ENCODE measurements at places on chromosomes 5 and 9.

GRCh38 chr9:1008216-1008615, 31.8 kb downstream of the DMRT3 start:
- DNase-seq = no peak

DNA sequence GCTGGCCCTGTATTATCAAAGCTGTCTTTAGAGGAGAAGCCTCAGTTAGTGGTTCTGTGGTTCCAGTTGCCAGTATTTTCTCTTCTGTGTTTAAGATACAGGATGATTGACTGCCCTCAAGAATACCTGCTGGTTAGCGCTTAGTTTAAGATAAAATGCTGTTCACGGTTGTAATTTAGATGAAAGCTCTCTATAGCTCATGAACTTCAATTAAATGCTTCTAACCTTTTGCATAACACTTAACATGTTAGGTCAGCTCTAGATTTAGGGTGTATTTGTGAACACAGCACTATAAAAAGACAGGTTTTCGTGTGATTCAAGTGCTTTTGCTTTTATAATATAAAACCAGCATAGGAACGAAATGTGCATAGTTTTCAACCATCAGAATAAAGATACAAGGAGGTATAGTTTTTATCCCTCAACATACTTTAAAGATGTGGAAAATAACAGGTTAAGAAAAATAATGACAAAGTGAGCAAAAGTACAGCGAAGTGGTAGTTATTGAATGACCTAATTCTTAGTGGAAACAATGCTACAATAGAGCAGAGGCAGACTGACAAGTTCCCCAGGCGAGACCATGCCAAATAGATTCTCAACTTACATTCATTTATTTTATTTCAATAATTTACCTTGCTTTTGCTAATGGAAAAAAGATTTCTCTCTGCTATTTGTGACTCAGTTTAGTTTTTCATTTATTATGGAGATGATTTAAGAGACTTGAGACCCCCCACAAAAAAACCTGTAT, 602.6 kb upstream of the DMAC1 start:
- DNase-seq = no peak

DNA sequence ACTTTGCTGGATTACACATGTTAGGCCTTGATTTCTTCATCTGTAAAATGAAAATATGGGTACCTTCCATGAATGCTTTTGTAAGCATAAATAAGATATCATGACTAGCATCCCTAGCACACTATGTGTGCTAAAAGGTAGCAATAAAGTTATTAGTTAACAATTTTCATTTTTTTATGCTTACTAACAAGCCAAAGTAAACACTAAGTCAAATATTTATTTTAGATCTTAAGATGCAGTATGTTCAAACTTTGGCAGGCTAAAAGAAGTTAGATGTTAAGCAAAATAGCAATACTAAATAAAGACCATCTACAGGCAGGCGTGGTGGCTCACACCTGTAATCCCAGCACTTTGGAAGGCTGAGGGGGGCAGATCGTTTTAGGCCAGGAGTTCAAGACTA, 169.1 kb downstream of the BNC2 start:
- no peak for DNase-seq

DNA sequence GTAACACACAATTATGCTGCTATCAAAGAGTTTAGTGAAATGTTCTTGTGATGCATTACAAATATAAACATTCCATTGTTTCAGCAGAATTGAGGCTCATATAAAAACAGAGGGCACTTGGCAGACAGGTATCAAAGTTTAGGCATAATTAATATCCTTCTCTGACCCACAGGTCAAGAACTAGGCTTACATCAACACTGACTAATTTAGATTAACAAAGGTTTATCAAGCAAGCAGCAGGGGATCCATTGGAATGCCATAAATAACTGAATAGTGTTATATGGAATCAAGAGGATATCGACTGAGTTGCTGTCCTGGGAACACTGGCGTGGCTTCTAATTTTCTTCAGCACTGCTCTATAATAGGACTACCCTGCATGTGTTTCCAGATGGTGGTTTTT, 414.5 kb upstream of the ARRDC3 start:
- no peak for DNase-seq

DNA sequence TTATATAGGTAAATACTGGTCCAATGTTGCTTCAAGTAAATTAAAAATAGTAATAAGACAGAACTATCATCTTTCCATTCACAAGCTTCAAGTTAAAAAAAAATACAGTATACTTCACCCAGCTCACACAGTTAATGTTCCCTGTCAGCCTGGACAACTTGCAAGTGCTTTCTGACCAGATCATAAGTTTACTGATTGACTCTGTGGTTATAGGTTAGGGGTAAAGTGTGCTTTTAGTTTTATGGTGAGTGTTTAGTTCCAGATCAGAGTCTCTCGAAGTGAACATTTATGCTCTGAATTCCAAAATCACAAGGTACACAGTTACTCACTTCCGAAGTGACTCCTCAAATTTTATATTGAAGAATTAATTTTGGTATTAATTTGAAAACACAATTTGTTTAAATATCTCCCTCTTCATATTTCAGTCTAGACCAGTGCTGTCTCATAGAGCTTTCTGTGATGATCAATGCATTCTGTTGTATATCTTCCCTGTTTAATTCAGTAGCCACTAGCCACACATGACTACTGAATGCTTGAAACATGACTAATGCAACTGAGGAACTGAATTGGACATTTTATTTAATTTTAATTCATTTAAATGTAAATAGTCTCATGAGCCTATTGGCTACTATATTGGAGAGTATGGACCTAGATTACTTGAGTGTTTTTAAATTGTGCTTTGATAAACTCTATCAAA, 90.7 kb downstream of the MEF2C start:
- no peak for DNase-seq

DNA sequence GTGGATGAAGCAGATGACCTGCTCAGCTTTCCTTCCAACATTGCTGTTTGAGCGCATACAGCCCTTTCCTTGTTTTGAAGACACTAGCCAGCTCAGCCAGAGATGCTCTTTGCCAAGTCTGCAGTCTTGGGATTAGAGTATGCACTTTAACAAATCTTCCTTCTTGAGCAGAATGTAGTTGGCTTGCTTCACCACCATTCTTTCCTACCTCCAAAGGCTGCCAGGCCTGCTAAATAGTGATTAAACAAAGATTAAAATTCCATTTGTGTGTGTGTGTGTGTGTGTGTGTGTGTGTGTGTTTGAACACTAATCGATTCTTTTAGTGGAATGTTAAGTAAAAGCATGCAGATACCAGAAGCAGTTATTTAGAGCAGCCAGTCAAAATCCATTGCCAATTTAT, 97.6 kb downstream of the GALNT10 start:
- DNase-seq = no peak

DNA sequence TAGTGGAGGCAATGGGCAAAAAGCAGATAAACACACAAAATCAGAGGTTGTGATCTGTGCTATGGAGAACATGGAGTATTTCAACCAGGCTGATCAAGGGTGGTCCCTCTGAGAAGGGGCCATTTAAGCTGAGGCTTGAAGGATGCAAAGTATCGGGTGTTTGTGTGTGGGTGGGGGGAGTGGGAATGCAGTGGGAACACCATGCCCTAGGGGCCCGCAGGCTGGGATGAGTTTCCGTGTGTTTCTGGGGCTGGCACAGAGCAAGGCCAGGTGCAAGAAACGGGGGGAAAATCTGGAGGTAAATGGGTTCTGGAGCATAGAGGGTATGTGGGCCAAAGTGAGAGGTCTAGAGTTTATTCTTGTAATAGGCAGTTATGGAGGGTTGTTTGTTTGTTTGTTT, 13.8 kb upstream of the LARP1 start:
- no peak for DNase-seq

DNA sequence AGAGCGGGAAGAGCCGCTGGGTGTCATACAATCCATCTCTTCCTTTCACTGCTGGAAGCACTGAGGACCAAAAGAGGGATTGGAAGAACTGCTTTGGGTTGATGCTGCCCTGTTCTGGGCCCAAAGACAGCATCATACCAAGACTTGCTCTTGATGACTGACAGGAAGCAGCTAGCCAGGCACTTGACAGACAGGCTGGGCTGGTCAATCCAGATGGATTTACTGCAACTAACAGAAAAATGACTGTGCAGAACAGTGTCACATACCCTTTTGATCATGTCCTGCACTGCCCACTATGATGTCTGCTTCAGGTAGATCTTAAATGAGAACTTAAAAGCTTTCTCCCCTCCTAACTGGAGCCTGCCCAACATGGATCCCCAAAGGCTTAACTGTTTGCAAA, 157.6 kb downstream of the CRB2 start:
- no peak for DNase-seq

GRCh38 chr5:93909356-93909755, 168.0 kb upstream of the POU5F2 start:
- no peak for DNase-seq

DNA sequence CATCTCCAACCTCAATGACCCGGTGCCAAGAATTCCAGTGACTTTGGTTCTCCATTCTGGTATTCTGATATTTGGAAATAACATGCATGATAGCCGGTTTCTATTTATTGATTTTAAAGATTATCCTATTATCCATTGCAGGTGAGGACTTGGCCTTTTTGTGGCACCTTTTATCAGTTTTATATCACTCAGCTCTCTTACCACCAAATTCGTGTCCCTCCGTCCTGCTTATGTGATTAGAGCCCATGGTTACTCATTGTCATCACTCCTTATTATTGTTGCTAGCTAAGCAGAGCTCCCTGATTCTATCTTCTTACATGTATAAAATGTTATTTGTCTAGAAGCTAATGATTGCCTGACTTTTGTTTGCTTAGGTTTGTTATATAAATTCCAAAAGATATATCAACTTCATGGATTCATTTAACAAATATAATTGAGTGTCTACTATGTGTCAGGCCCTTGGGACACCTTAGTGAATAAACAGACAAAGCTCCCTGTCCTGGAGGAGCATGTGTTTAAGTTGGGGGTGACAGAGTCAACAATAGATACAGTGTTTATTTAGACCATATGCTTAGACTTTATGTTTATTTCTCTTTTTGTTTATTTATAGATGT, 138.2 kb downstream of the ADAMTS16 start:
- DNase-seq = no peak

- DNase-seq = no peak
Measured at GRCh38 chr9:83061990-83062650, 822 bp downstream of the RASEF start.

GRCh38 chr5:31133488-31133887, 60.0 kb upstream of the CDH6 start:
- DNase-seq = no peak

DNA sequence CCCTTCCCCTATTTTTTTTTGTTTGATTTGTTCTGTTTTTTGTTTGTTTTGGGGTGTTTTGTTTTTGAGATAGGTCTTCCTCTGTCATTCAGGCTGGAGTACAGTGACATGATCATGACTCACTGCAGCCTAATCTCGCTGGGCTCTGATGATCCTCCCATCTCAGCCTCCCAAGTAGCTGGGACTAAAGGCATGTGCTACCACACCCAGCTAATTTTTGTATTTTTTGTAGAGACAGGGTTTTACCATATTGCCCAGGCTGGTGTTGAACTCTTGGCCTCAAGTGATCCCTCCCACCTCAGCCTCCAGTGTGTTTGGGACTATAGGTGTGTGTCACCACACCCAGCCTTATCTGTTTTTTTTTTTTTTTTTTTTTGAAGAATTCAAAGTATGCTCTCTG, 605.4 kb downstream of the DNAH5 start:
- no peak for DNase-seq
